ENCODE measurements at places on chromosomes 7 and 10. TPM values are rescaled to one million over a fixed set of nuclear protein-coding genes. Genes with fewer than 3 reads are reported as not detected.

The USP6NL gene
- total RNA-seq, result 7.8 TPM

GRCh38 chr7:117771756-117772155 lies 101.5 kb downstream of the CTTNBP2 start:
- no peak for DNase-seq

The MKX gene
- total RNA-seq, result not detected

GRCh38 chr7:111727905-111728634 lies 165.8 kb upstream of the IMMP2L start:
- DNase-seq, result no peak

The ZNF282 gene
- total RNA-seq, result 13.4 TPM

The DPP6 gene
- 11.1 TPM for total RNA-seq

- DNase-seq, result no peak
Measured at GRCh38 chr10:92569071-92569470, 4.8 kb downstream of the IDE start.

DNA sequence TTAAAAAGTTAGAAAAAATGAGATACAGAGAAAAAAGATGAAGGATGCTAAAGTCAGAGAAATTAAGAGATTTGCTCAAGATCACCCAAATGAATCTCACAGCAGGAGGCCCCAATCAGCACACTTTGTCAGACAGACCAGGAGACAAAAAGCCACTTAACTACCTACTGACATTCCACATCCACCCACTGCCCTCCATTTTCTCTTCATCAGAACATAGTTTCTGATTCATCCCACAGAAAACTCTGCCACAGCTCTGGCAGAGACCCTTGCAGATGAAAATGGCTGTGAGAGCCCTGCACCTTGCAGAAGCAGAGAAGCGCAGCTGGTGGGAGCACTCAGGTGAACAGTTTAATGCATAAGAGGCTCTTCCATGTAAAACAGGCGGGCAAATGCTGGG lies 26.6 kb downstream of the DGKI start:
- DNase-seq, result no peak

DNA sequence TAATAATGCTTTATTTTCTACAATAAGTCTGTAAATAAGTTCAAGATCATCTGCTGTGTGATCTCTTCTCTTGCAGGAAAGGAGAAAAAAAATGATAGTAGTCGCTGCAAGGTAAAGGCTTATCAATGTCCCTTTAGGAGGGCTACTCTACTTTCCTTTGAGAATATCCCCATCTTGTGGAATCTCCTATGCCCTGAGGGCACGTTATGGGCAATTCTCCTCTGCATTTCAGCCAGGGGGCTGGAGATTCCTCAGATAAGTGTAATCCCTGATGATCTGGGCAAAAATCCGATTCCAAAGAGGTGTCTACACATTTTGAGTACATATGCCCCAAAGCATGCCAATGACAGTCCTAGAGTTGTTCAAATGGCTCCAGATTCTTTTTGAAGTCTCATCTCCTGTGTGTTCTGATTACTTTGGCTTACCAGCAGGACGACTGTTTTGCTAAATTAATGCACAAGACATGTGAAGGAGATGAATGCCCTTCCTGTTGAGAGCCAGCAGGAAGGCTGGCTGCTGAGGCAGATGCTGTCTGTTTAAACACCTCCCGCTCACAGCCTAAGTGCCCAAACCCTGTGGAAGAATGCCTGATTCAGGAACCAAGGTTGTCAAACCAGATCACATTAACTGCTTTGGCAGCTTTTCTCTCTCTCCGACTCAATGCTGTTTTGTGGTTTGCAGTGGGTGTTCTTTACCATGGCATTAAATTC lies 171.2 kb upstream of the COL1A2 start:
- DNase-seq, result peak; percentile 2

The LLCFC1 gene
- not detected for total RNA-seq

DNA sequence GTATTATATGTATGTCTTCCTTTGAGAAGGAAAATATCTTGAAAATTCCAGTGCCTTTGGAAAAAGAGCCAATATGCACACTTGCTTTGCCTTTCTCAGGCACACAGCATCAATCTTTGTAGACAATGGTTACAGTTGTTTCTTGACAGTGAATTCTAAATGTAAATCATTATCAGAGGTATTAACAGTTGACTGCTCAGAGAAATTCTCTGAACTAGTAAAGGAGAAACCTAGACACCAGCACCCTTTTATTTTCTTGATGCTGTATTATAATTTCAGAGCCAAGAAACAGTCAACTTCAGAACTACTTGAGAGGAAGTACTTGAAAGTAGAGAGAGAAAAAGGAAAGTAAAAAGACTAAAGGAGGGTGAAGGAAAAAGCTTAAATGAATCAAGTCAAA lies 185.8 kb upstream of the SMIM30 start:
- no peak for DNase-seq

The HMX3 gene
- total RNA-seq, result not detected

GRCh38 chr7:29620556-29620930 lies 56.9 kb downstream of the PRR15 start:
- DNase-seq, result no peak

The ARHGAP22 gene
- total RNA-seq, result 4.0 TPM

The TRIM50 gene
- total RNA-seq, result not detected

- no peak for DNase-seq
Measured at GRCh38 chr10:109411917-109412316, 511.4 kb downstream of the XPNPEP1 start.

GRCh38 chr10:63703740-63704345 lies 182.6 kb downstream of the REEP3 start:
- no peak for DNase-seq

The SPDYE6 gene
- not detected for total RNA-seq

The TSPAN12 gene
- total RNA-seq, result not detected

The MRC1 gene
- total RNA-seq, result 0.12 TPM

The STK32C gene
- 28.3 TPM for total RNA-seq

GRCh38 chr10:1499359-1499957 lies 237.9 kb downstream of the ADARB2 start:
- no peak for DNase-seq

The WNT8B gene
- 0.44 TPM for total RNA-seq

DNA sequence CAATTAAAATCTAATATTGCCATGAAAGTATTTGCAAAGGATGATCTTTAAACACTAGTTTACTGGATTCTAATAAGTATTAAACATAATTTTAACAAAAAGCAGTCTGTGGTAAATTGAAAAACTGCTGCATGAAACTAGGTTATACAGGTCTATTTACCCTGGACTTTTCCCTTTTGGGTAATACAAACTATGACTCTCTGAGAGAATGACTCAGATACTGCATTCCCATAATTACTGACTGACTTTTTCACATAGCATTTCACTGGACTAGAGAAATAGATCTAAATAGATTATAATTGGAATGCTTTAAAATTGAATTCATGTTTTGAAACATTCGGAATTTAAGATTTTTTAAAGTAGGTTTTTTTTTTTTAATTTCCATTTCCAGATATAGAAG lies 395.7 kb downstream of the THSD7A start:
- no peak for DNase-seq

GRCh38 chr7:113561446-113561845 lies 357.4 kb downstream of the PPP1R3A start:
- DNase-seq, result no peak

DNA sequence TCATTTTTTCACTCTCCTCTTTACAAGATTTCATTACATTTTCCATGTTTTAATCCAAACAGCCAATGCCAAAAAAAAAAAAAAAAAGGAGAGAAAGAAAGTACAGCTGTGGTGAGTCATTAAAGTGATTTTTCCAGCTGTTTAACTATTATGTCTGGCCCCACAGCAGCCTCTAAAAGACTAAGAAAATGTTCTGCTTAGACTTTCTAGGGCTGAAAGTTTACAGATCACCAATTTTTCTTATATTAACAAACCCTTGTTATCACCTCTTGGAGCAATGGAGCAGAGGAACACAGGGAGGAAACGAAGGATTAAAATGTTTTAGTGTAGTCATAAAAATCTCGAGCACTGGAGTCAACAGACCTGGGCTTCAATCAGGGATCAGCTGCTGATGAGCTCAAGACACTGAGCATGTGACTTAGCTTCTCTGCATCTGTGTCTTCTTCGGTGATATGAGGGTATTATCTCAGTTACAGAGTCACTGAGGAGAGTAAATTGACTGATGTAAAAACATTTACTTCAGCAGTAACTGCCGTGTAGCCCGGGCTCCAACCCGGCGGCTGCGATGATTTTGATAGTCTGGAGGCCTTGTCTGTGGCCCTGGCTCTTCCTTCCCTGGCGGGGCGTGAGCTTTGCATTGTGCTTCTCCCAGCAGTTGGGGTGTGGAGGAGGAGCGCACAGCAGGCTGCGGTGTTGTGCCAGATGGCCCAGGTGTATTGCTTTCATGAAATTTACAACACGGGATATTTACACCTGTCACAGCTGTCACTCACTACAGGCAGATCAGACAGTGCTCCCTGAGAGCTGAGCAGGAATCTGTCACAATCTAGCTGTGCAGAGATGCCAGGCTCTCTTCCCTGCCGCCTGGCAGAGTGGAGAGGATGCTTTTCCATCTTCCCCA lies 298.3 kb upstream of the FZD8 start:
- DNase-seq, result peak; percentile 36

The MACROH2A2 gene
- total RNA-seq, result 83.1 TPM

GRCh38 chr10:117741524-117741923 lies 199.0 kb downstream of the EMX2 start:
- no peak for DNase-seq

The GTF2I gene
- total RNA-seq, result 105 TPM

The EGR2 gene
- not detected for total RNA-seq

GRCh38 chr10:13231808-13232207 lies 2.4 kb downstream of the UCMA start:
- no peak for DNase-seq

The NPSR1 gene
- not detected for total RNA-seq

GRCh38 chr7:116087291-116087690 lies 56.7 kb upstream of the TFEC start:
- DNase-seq, result no peak

The LIPM gene
- total RNA-seq, result not detected

- no peak for DNase-seq
Measured at GRCh38 chr7:141014125-141014523, 628 bp downstream of the MRPS33 start.

DNA sequence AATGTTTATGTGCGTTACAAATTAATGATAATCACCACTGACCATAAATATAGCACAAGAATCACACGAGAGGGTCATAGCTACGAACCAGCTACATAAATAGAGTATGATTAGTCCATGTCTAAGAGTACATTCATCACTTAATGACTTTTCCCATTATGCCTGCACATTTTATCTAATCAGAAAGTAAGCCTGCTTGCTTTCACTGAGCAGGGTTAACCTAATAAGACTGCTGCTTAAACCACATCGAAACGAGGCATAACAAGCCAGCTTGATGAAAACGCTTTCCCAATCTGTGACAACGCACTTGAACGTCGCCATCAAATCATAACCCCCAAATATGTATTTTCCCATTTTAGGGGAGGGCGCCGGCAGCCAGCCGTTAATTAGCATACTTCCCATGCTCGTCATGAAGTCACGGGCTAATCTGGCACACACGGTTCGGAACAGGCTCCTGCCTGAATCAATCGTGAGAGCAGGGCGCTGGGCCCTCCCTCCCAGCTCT lies 71.5 kb downstream of the EBF3 start:
- no peak for DNase-seq

- DNase-seq, result peak; percentile 75
Measured at GRCh38 chr7:128409596-128410450, at the start of gene IMPDH1. IMPDH1 (minus strand) TSS chr7:128409982; CDS start chr7:128409901, 81 bp downstream.

The C7orf57 gene
- 0.47 TPM for total RNA-seq

- no peak for DNase-seq
Measured at GRCh38 chr10:11631890-11632587, 20.6 kb upstream of the USP6NL start.

DNA sequence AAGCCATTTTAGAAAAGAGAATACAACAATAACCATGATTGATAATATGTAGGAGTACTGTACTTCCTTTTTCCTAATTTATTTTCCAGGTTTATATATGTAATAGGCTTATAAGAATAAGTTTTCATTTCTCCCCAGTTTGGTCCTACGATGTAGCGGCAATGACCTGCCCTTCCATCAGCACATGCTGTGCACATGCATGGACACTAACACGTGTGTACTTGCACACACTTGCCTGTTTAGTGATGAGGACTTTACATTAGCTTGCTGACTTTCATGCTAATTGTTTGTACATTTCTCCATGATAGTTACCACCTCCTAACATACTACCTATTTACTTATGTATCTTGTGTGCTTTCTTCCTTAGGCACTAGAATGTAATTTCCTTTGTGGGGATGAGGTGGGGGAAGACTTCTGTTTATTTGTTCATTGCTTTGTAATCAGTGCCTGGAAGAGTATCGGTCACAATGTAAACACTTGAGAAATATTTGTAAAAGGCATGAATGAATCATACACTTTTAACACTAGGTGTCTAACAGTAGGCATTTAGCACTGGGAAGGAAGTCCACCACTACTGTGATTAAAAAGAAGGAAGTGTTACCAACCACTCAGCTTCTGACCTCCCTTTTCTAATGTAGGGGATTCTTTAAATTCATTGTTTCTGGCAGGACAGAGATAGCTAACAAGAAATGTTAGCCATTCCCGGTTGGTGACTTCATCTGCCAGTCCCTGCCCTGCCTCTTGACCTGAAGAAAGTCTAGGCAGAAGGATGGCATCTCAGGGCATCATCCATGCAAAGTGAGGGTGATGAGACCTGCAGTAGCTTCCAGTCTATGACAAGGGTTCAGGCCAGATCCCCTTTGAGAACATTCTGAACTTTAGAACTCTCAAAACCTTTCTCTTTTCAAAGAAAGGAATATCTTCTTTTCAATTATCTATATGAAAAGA lies 120.2 kb upstream of the RAB18 start:
- DNase-seq, result no peak

The FAM221A gene
- total RNA-seq, result 2.2 TPM

The MYH16 gene
- total RNA-seq, result not detected

- peak; percentile 20 for DNase-seq
Measured at GRCh38 chr10:86813101-86813500, 56.7 kb downstream of the BMPR1A start.

The FZD8 gene
- total RNA-seq, result 0.18 TPM

DNA sequence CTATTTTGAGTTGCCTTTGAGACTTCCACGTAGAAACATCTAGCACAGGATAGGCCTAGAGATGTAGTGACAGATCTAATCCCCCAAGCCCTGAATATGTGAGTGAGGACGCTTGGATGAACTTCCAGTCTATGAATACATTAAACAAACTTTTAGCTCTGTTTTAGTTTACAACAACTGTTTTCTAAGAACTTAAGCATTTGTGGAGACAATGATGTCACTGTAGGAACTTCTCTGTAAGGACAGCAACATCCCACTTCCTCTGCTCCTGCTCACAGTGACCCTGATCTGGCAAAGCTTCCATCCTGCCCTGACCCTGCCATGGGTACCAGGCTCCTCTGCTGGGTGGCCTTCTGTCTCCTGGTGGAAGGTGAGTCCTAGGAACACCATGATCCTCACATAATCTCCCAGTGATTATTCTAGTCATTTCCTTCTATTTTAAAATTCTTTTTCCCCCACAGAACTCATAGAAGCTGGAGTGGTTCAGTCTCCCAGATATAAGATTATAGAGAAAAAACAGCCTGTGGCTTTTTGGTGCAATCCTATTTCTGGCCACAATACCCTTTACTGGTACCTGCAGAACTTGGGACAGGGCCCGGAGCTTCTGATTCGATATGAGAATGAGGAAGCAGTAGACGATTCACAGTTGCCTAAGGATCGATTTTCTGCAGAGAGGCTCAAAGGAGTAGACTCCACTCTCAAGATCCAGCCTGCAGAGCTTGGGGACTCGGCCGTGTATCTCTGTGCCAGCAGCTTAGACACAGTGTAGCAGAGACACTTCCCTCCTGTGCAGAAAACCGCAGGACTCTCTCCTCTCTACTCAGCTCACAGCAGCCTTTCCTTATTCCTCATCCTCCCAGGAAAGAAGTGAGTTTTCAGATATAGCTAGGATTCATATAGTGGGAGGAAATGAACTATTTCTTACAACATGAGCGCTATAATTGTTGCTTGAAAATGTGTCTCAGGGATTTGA lies 194.4 kb upstream of the PRSS1 start:
- DNase-seq, result no peak
